Activated CD8-positive, alpha-beta memory T cell treated with anti-CD3 and anti-CD28 coated beads for 24 hours (primary cell): ENCODE measurements at places on chromosomes 12 and 14.

DNA sequence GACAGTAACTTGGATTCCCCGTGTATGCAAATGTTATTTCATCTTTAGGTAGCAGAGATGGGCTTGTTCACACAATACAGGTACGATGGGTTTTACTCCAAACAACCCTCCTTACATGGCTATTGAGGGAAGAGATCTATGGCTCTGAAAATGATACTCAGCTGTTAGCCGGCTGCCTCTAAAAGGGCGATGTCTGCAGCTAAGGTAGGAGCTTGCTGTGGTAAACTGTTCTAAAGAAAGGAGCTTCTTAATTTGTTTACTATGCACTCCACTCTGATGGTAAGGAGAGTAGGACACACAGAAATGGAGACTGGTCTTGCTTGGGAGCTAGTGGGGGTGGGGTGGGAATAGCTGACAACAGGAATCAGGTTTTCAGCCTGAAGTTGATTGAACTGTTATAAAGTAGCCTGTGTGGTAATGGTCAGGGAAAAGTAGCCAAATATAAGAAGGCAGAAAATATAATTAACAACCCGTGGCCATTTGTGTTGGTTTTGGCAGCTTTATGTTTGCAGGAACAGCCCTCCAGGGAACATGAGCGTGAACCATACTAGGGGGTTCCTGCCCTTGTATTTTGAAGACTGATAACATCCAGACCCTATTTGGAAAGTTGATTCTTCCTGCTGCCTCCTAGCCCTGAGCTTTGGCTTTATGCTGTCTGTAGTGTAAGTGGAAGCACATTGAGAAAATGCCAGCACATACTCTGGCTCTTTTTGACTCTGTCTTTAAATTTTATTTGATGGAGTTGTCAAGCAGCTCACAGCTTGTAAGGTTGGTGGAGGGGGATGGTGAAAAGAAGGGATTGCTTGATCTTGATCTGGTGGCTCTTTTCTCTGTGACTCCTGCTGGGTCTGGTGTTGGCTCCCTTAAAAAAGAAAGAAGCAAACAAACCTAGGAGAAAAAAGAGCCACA lies 929.8 kb downstream of the DIO2 start:
- no peak for DNase-seq

DNA sequence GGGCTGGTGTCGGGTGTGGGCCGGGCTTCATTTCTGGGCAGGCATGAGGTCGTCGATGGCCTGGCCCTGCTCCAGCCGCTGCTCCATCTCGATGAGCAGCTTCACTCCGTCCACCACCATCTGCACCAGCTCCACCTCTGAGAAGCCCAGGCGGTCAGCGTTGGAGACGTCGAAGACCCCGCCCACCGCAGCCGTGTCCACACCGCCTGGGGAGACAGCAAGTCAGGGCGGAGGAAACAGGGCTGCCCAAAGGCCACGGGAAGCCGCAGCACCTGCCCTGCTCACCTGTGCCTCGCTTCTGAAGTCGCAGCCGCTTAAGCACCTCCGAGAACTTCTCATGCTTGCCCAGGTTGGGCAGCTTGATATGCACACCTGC lies 2.8 kb downstream of the CKB start:
- no peak for DNase-seq

DNA sequence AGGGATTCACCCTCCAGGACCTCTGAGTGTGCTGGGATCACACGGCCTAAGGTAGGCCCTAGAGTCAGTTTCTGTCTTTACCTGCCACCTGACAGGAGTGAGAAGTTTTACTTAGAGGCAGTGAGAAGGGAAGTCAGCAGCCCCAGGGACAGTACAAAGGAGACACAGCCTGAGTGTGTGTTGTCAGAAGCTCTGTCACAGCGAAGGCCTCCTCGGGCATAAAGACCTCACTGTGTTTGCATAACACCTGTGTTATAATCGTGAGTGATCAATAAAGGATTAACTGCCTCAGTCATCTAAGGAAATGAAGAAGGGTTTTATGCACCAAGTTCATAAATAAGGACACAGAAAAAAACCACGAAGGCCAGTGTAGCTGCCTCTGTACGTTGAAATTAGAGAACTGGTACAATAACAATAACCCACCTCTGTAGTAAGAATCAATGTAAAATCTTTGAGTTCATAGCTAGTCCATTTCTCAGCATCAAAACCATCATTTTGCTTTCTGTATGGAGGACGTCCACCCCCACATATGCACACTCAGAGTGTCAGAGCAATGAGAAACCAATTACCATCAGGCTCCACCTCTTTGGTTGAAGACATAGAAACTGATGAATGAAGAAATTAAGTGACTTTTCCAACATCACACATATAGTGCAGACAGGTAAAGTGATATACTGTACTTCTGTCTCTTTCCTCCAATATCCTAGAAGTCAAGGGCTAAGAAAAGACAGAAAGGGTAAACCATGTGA lies 159.3 kb downstream of the DAD1 start:
- no peak for DNase-seq

DNA sequence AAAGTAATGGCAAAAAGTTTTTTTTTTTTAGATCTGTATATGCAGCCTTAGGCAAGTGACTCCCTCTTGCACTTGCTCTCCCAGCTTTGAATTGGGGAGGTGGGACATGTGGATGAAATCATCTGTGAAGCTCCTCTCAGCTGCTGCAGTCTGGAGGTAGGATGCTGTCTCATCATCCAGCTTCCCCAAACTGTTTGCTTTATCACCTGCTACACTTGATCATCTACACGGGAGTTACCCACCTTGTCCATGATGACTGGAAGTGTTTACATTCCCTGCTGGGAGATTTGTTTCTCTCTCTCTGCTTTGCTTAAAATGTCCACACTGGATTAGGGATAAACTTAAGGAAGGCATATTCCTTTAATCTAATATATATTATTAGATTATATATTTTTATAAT lies 8.5 kb upstream of the FGF23 start:
- DNase-seq = no peak

- DNase-seq = no peak
These were observed 32.8 kb downstream of the UBE3B start for GRCh38 chr12:109510196-109510595.

GRCh38 chr14:77580964-77581505 lies 35.4 kb downstream of the SPTLC2 start:
- no peak for DNase-seq

DNA sequence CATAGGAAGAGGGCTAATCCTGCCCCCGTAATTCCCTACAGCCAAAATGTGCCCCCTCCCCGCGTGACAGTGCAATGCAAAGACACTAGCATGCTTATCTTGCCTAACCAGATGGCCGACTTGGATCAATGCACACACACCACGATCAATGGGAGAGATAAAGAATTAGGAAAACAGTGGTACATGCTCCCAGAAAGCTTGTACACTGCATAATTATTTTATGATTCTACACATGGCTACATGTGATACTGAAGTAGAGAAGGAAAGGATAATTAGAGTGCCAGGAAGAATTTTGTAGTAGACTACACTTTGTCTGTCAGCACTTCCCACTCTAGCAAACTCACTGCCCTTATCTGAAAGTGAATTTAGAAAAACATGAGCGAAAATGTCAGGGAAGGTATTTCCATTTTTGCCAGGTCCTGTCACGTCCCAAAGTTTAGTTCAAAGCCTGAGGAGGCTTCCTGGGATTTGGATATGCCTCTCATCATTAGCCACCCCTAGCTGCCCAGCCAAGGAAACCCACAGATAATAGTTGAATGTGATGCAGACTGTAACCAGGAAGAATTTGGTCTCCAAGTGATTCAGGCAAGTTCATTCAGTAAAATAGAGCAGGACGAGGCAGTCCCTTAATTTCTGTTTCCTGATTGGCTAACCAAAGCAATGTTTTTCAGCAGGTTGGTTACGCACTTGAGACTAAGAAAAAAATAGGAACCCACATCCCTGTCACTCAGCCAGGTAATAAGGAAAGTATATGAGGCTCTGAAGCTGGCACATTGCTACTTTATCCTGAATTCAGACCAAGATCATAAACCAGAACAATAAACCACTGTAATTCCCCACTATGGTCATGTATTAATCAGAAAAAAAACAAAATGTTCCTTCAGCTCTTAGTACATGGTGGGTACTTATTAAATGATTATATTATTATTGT lies 199.6 kb upstream of the OTX2 start:
- DNase-seq = no peak

DNA sequence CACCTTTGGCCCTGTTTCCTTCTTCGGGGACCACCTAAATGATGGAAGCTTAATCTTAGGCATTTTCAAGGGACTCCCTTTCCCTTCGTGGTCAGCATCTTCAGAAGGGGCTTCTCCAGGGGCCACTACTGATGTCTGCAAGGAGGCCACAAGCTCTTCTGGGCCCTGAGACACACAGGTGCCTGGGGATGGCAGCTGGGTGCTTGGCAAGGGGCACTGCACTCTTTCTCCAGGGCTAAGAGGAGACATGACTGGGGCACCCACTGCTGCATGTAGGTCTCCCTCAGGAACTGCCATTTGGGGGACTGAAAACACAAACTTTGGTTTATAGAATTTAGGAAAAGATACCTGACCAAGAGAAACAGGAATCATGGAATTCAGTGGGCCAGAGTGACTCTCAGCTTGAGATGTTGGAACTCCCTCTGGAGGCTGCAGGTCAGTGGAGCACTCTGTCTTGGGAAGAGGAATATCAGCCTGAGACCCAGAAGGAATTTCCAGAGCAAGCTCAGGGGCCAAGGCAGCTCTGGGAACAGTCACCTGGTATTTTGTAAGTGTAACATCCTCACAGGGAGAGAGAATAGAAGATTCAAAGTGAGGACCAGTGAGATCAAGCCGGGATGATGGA lies 16.0 kb downstream of the PLD4 start:
- DNase-seq = no peak

DNA sequence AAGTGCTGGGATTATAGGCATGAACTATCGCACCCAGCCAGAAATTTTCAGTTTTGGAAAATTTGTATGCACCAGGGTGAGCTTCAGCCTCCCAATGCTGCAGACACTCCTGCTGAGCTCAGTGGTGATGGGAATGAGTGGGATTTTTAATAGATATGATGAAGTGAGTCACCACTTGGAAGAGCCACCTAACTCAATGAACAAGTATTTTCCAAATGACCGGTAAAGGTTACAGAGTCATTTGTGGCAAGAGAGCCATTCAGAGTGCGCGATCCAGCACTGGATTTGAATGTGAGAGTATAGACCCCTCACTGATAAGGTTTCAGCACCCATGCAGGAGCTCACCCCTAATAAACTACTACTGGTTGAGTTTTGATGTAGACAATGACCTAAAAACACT lies 100.7 kb downstream of the PPP2R5C start:
- no peak for DNase-seq

- DNase-seq = no peak
These were observed 324.0 kb downstream of the PRKD1 start for GRCh38 chr14:29603696-29604095.

- no peak for DNase-seq
These were observed 141.9 kb upstream of the PRKD1 start for GRCh38 chr14:30069536-30069935.

- DNase-seq = peak; percentile 7
These were observed 9.2 kb downstream of the OAS2 start for GRCh38 chr12:112987561-112987960.

- DNase-seq = peak; percentile 56
These were observed at the start of gene KITLG for GRCh38 chr12:88580051-88580871. Gene KITLG, minus strand, starts transcription at chr12:88580471. Its CDS starts 193 bp downstream, at chr12:88580278.

DNA sequence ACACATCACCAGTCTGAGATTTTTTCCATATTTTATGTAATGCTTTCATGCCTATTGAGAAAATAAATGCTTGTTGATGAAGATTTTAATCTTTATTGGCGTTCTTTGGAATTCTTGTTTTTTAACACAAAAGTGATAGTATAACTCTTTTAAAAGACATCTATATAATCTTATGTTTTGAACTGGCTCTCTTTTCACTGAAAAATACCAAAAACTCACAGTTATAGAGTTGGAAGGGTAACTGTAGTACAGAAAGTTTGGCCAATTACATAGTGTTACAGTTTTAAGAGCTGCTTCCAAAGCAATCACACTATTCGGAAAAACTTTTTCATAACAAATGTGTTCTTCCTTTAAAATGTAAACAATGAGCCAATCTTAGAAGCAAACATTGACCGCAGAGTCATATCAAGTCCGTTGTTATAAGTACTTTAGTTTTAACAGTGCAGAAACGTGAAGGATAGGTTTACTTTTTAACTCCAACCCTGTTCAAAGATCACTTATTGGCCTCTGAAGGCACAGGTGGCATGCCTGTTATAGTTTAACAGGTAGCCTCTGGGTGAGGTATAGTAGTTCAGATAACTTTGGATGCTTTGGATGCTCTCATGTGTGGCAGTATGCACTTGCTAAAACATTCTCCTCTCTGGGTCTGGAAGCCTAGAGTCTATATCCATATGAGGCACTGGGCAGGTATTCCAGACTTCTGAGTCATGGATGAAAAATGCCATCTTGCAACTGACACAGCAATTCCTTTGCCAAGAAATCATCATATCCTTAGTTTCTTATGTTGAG lies 12.1 kb upstream of the NTN4 start:
- no peak for DNase-seq

DNA sequence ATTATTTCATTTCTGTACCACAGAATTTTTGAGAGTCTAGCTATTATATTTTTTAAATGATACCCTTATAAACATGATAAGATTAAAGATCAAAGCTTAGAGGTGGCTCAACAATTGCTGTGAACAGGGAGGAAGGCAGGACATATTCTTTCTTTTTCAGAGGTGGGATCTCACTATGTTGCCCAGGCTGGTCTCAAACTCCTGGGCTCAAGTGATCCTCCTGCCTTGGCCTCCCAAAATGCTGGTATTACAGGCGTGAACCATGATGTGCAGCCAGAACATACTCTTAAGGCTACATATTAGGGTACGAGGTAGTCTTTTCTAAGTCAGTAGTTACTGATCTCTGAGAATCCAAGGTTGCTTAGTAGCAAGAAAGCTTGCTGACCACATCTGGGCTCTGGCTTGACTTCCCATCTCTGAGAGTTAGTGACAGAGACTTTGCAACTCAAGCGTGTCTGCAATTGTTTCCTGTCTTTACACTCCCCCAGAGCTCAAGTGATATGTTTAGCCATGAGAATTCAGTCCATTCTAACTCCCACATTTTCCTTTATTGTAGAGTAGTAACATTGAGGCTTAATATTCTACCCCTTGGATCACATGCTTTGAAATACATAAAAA lies 8.6 kb downstream of the RAB5B start:
- DNase-seq = no peak

DNA sequence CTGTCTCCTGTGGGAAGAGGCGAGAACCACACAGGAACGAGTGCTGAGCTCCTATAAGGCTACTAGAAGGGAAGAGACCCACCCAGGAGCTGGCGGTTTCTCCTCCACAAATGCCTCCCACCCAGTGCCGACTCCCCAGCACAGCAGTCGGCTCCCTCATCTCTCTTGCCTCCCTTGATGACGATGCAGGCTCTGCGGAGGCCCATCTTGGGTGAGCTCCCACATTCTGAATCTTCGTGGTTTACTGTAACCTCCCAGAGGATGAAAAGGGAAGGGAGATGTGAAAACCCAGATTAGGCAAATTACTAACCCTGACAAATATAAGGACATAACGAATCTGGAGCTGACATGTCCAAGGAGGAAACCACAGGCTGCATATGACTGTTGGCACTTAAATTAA lies 23.8 kb downstream of the GRIN2B start:
- no peak for DNase-seq

GRCh38 chr12:56932867-56933266 lies 1.3 kb downstream of the SDR9C7 start:
- DNase-seq = peak; percentile 44

- no peak for DNase-seq
These were observed 325.8 kb upstream of the DIO3 start for GRCh38 chr14:101235335-101236103.
